ENCODE measurements at places on chromosomes 6 and 20. TPM values are rescaled to one million over a fixed set of nuclear protein-coding genes. Genes with fewer than 3 reads are reported as not detected.
A peak's percentile ranks its signal among the peaks of the same experiment; 100 is the strongest.

DNA sequence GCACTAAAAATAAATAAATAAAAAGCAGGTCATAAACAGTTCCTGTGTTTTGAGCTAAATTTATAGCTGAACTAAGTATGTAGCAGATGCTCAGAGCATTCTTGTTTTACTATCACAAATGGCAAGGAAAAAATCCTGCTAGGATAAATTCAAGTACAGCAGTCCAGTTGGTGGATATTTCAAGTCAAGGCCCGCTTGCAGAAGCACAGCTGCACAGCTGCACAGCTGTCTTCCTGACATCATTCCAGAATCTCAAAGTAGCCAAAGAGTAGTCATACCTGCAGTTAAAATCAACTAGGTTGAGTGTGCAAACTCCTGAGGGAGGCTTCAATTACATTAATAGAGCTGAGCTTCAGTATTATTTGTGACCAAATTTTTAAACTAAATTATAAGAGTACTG is 297.7 kb upstream of the MANEA start:
- no peak for DNase-seq
- H3K27ac ChIP-seq = no peak overlapping the region
- H3K36me3 ChIP-seq = no peaks in the 10 kb centered on the region

GRCh38 chr6:156699017-156699421 is 78.2 kb upstream of the ARID1B start:
- no peaks in the 10 kb centered on the region for H3K36me3 ChIP-seq
- H3K27me3 ChIP-seq = peaks cover 3% of the 10 kb centered on the region
- no peak overlapping the region for H3K4me3 ChIP-seq
- H3K27ac ChIP-seq = no peak overlapping the region
- H3K4me1 ChIP-seq = peaks cover 24% of the 10 kb centered on the region

- H3K4me1 ChIP-seq = no peaks in the 10 kb centered on the region
- H3K27me3 ChIP-seq = peaks cover 5% of the 10 kb centered on the region
- no peak overlapping the region for H3K27ac ChIP-seq
- no peak for DNase-seq
Observed at GRCh38 chr6:117306227-117306790, 41.0 kb downstream of the VGLL2 start.

DNA sequence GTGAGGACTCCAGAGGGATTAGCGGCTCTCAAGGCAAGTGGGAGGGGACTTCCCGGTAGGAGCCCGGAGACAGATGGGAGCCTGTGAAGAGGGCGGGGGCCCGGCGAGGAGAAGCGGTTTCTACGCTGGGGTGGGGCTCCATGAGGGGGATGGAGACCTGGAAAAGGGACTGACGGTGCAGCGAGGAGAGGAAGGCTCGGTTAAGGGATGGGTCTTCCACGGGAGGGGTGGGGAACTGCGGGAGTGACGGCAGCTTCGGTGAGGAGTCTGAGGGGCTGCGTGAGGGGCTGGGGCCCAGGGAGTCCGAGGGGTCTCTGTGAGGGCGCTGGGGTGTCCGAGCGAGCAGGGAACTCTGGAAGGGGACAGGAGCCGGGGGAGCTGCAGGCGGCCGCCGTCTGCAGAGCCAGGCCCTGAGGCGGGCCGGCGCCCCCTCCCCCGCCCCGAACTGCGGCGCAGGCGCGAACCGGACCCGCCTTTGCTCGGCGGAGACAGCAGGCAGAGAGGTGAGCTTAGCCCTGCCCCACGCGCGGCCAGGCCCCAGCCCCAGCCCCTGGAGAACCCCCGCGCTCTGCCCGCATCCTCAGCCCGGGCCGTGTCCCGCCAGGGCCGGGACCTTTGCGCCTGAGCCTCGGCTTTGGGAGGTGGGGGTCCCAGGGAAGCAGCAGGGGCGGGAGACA is at the start of gene NRSN2:
TSS of gene NRSN2 (plus strand) at position 472 of the 677 bp plus-strand sequence. CDS start 2,533 bp downstream, outside the sequence.
- H3K4me1 ChIP-seq = peaks cover 12% of the 10 kb centered on the region
- H3K4me3 ChIP-seq = peak within 1 kb of the TSS; percentile 87
- no peaks in the 10 kb centered on the region for H3K27me3 ChIP-seq
- peak; percentile 44 for DNase-seq
- peaks cover 6% of the 10 kb centered on the region for H3K36me3 ChIP-seq
- peak within 1 kb of the TSS; percentile 63 for H3K27ac ChIP-seq

DNA sequence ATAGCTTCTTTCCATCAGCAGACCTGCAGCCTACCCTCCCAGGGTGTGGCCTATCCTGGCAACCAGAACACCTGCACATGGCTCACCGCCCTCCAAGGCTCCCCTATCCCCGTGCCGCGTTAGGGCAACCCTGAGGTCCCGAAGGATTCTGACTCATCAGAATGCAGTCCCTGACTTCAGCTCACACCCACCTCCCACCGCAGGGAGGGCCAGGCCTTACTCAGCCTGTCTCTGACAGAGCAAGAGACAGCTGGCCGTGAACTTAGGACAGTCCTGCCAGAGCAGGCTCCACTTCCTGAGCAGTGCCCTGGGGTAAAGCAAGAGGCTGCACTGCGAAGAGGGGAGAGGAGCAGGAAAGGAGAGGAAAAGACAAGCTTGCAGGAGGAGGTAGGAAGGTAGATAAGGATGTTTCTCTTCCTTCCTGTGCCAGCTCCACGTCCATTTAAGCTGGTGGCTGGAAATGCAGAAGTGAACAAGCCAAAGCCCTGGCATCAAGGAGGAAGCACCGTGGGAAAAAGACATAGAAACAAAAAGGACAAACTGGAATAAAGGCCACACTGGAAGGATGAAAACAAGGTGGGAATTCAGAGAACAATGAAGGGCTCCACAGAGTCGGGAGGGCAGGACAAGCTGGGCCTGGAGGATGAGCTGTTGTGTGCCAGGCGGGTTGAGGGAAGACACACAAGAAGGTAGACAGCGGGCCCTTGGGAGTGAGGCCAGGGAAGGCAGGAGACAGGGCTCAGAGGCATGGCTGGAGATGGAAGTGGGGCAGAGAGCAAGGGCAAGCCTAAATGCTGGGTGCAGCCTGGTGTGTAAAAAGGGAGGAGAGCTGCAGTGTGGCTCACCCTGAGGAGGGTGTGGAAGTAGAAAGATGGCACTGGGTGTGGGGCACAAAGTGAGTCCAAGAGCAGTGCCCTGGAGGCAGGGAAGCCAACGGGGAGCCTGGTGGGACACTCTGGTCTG is 102.7 kb downstream of the SLC23A2 start:
- peaks cover 23% of the 10 kb centered on the region for H3K36me3 ChIP-seq
- no peaks in the 10 kb centered on the region for H3K27me3 ChIP-seq
- no peaks in the 10 kb centered on the region for H3K4me1 ChIP-seq
- no peak overlapping the region for H3K4me3 ChIP-seq
- H3K27ac ChIP-seq = no peak overlapping the region

- H3K4me3 ChIP-seq = no peak overlapping the region
- peak overlapping the region; percentile 75 for H3K27ac ChIP-seq
- H3K4me1 ChIP-seq = peaks cover 37% of the 10 kb centered on the region
- no peaks in the 10 kb centered on the region for H3K36me3 ChIP-seq
- no peak for DNase-seq
- H3K27me3 ChIP-seq = no peaks in the 10 kb centered on the region
Observed at GRCh38 chr20:53736122-53736756, 142.6 kb upstream of the ZNF217 start.

DNA sequence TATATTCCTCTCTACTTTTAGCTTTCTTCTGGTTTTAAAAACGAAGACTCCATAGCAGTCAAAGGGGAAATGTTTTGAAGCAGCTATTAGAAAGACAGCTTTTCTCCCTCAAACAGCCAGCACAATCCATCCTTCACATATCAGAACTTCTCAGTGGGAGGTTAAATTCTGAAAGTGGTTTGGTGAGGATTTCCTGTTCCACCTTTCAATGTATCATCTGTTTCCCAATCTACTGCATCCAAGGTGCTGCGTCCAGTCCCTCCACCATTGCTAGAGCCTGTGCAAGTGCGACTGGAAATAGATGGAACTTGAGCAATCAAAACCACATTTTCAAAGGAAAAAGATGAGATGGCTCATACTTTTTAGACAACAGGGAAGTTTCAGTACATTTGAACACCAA is 508.3 kb upstream of the ARID1B start:
- peaks cover 4% of the 10 kb centered on the region for H3K36me3 ChIP-seq
- peak overlapping the region; percentile 16 for H3K27ac ChIP-seq
- no peak overlapping the region for H3K4me3 ChIP-seq

GRCh38 chr20:53996584-53997486 is 73.6 kb downstream of the BCAS1 start:
- H3K27me3 ChIP-seq = peaks cover 19% of the 10 kb centered on the region
- H3K4me3 ChIP-seq = no peak overlapping the region
- no peaks in the 10 kb centered on the region for H3K4me1 ChIP-seq
- H3K27ac ChIP-seq = no peak overlapping the region
- DNase-seq = no peak

ISM1 gene
- 0.36 TPM for total RNA-seq

FBXO5 gene
- total RNA-seq = 42.7 TPM

DNA sequence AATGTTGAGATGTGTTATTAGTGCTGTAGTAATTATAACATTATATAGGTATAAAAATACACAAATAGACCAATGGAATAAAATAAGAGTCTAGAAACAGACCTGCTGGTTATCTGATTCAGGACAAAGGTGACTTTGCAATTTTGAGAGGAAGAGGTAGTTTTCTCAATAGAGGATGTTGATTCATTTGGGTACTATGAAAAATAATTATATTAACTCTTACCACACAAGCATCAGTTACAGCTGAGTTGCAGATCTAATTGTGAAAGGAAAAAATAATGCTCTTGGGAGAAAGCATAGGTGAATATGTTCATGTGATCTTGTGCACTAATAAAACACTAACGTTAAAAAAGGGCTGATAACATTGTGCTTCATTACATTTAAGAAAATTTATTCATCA is 103.0 kb downstream of the BCKDHB start:
- H3K4me3 ChIP-seq = no peak overlapping the region
- peaks cover 7% of the 10 kb centered on the region for H3K4me1 ChIP-seq
- H3K27me3 ChIP-seq = no peaks in the 10 kb centered on the region
- H3K36me3 ChIP-seq = peaks cover 3% of the 10 kb centered on the region
- no peak overlapping the region for H3K27ac ChIP-seq

CD24 gene
- total RNA-seq = 0.26 TPM

GRCh38 chr6:112205427-112206109 is 48.8 kb downstream of the LAMA4 start:
- DNase-seq = no peak
- no peak overlapping the region for H3K4me3 ChIP-seq
- peaks cover 9% of the 10 kb centered on the region for H3K27me3 ChIP-seq

- peaks cover 19% of the 10 kb centered on the region for H3K4me1 ChIP-seq
- DNase-seq = peak; percentile 31
Observed at GRCh38 chr6:24788031-24788665, 10.6 kb downstream of the ARMH2 start.

DNA sequence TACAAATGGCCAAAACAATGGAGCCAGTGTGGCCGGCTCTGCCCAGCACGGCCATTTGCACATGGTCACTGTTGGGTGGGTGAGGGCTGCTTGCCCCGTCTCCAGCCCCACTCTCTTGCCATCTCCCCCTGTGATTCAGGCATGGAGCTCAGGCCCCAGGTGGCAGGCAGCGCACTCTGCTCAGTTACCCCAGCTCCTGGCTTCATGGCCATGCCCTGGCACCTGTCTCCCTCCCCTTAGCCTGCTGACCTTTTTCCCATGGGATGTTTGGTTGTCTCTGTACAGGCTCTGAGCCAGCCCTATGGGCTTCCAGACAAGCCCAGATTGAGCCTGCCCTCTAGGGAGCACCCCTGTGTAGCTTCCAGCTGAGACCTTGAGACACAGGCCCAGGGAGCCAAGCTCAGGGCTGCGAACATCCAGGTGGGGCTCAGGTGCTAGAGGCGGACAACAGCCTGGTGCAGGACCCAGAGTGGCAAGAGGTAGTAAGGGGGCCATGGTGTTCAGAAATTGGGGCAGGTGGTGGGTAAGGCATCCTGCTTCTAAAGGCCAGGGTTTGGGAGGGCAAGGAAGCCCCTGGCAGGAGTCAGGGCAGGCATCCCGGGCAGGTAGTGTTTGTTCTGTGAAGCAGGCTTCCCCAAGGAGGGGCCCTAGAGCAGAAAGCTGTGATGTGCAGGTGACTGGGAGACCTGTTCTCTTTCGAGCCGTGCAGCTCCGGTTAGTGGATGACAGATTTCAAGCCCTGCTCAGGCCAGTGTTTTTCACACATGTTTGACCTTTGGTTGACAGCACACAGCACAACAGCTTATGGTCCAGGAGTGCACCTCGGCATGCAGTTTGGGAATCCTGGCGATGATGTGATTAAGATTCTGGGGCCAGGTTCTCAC is 17.7 kb downstream of the SYNJ2 start:
- no peak overlapping the region for H3K4me3 ChIP-seq
- peaks cover 32% of the 10 kb centered on the region for H3K4me1 ChIP-seq
- H3K27ac ChIP-seq = no peak overlapping the region
- no peaks in the 10 kb centered on the region for H3K27me3 ChIP-seq
- H3K36me3 ChIP-seq = no peaks in the 10 kb centered on the region

ULBP3 gene
- total RNA-seq = 0.61 TPM

GLP1R gene
- total RNA-seq = not detected

DNA sequence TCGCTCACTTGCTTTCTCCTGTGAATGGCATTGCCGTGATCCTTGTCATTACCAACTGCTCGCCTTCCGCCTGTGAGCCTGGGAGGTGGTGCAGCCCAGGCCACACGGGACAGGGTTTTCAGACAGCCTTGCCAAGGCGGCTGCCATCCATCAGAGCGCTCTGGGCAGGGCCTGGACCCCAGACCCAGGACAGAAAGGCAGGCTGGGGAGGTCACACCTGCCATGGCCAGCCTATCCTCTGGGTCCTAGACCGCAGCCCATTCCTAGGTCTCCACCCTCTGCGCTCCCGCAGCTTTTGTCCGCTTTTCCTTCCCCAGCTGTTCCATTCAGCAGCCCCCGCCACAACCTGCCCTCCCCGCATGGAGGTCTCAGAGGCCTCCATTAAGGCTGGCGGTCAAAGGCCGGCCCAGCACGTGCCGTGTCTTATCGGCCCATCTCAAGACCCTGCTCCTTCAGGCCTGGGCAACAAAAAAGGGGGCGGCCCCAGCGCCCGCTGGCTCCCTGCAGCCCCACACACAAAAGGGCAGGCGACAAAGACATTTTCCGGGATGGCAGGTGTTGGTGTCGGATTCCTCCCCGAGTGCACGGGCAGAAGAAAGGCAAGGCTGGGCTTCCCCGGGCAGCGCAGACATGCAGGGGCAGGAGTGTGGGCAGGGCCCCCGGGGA is 28.1 kb downstream of the INSM1 start:
- H3K4me1 ChIP-seq = no peaks in the 10 kb centered on the region
- H3K27me3 ChIP-seq = no peaks in the 10 kb centered on the region
- no peak for DNase-seq
- H3K36me3 ChIP-seq = peaks cover 3% of the 10 kb centered on the region
- no peak overlapping the region for H3K27ac ChIP-seq

DNA sequence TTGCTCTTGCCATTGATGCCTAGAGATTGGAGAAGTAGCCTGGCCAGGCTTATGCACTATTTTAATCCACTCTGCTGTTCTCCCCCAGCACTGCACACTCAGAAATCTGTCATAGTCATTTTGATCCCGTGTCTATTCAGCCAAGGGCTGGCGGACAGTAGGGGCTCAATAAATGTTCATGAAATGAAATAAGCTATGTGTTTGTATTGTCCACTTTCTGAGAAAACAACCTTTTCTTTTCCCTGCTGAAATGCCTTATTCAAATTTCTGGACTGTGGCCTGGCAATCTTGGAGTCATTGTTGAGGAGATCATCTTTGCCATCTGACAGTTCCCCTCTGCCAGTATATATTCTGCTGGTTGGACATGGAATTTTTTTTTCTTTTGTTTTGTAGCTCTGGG is 550.4 kb upstream of the MAP3K7 start:
- H3K4me1 ChIP-seq = no peaks in the 10 kb centered on the region
- H3K4me3 ChIP-seq = no peak overlapping the region
- H3K27me3 ChIP-seq = no peaks in the 10 kb centered on the region
- no peak overlapping the region for H3K27ac ChIP-seq

MRPL14 gene
- 50.1 TPM for total RNA-seq
